AG10803 (cell line): ENCODE measurements at places on chromosomes 11 and 22.

GRCh38 chr11:7444091-7444981 lies 41.0 kb upstream of the OLFML1 start:
- DNase-seq, result no peak

- no peak for DNase-seq
Observed at GRCh38 chr11:5153574-5154431, 754 bp downstream of the OR52A1 start.

DNA sequence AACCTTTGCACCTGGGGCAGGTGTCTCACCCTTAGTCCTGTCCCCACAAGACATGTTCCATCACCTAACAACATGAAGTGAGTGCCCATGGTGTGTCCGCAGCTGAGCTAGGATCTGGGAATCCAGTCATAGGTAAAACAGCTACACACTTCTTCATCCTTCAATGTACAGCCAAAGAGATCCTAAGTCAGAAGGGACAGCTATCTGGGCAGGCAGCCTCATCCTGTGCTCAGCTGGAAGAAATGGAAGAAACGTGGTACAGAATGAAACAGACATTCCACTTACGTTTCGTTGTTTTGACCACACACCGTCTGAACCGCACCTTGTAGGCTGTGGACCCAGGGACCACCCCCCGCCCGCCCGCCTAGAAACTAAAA lies 30.8 kb downstream of the PDGFB start:
- DNase-seq, result no peak

GRCh38 chr22:26302726-26303125 lies 126.3 kb upstream of the ASPHD2 start:
- DNase-seq, result no peak

GRCh38 chr22:42190274-42190673 lies 59.7 kb upstream of the CYP2D6 start:
- DNase-seq, result peak; percentile 36

GRCh38 chr11:74443071-74443864 lies 24.1 kb downstream of the KCNE3 start:
- DNase-seq, result no peak

- DNase-seq, result no peak
Observed at GRCh38 chr22:44159811-44160210, 20.9 kb upstream of the PARVG start.

- no peak for DNase-seq
Observed at GRCh38 chr22:30265823-30266444, 717 bp downstream of the OSM start.

DNA sequence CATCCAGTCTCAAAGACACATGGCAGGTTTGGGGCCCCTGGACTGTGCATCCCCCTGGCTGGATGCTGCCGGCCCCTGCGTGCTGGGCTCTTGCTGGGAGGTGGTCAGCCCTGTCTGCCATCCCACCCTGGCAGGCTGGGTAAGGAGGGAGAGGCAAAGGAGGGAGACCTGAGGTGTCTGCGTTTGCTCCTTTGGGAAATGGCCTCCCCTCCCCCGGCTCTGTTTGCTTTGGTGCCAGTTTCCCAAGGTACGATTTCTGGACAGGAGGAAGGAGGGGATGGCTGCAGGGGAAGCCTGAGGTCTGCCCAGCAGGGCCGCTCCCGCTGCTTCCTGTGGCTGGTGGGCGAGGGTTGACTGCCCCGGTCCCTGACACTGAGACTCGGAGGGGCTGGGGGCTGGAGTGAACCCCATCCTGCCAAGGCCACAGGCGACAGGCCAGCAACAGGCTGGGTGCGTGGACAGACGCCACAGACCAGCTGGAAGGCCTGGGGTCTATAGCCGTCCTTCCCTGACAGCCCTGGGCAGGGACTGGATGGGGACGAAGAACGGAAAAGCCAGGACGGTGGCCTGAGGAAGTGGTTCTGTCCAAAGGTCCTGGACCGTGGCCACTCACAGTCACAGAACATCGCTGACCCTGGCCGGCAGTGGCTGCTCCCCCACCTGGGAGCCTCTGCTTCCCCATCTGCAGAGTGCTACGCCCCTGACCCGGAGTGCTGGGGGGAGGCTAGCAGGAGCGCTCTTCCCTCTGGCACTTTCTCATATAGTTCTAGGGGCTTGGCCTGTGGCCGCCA lies 38.0 kb downstream of the OSBPL5 start:
- DNase-seq, result no peak

- DNase-seq, result no peak
Observed at GRCh38 chr11:3090096-3090901, 33.1 kb upstream of the CARS1 start.

DNA sequence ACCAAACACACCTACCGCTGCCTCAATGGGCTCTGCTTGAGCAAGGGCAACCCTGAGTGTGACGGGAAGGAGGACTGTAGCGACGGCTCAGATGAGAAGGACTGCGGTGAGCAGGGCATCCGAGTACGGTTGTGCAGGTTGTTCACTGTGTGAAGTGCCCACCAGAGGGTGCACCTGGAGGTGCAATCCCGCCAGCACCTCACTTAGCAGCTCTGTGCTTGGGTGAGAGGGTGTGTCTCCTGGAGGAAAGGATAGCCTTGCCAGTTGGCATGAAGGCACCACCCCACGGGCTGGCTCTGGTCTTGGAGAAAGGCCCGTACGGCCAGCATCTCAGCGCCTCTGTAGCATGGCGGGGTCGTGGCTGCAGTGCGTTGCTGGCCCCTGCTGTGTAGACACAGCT lies 39.4 kb downstream of the ST14 start:
- DNase-seq, result no peak

- DNase-seq, result peak; percentile 15
Observed at GRCh38 chr11:111063726-111064517, 181.6 kb upstream of the POU2AF2 start.

DNA sequence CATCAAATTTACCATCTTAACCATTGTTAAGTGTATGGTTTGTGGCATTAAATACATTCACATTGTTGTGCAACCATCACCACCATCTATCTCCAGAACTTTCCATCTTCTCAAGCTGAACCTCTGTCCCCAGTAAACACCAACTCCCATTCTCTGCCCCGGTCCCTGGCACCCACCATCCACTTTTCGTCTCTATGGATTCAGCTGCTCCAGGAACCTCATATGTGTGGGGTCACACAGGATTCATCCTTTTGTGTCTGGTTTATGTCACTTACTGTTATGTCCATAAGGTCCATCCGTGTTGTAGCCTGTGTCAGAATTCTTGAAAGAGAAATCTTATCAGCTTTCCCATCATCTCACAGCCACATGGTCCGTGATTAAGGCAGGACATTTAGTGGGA lies 16.3 kb downstream of the TSPAN32 start:
- DNase-seq, result no peak

DNA sequence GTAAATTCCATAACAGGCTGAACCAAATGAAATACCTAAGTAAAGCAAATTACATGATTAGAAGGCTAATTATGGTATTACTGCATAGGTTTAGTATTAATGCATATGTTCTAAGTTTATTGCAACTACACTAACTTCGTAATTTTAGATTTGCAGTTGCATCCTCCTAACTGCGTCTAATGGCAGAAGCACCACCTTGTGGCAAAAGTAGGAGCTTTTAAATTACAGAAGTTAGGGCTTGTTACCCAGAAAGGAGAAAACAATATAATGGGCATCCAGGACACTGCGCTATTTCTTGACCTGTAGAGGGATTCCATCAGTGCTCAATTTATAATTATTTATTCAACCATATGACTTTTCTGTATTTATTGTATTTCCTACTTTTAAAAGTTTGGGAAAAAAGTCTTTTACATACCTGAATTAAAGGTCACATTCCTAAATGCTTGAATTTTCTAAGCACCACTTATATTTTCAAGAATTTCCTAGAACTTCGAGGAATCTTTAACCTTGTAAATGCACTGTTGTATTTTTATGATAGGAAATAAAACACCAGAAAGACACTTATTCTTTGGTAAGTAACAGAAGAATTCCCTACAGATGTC lies 16.3 kb upstream of the GPR83 start:
- DNase-seq, result peak; percentile 52

- DNase-seq, result no peak
Observed at GRCh38 chr22:29718949-29719898, 579 bp upstream of the CABP7 start.

DNA sequence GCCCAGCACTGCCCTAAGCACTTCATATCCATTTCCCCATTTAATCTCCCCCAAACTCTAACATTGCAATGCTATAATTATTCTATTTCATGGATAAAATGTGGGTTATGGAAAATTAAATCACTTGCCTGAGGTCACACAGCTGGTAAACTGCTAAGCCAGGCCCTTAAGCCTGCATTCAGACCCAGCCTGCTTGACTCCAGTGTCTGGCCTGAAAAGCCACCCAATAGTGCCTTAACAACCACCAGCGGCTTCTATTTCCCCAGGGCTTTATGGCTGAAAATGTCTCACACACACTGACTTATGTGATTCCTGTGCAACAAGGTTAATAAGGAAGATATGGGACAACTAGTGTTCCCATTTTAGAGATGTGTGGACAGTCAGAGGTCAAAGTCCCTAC lies 178.5 kb upstream of the SNX19 start:
- no peak for DNase-seq

DNA sequence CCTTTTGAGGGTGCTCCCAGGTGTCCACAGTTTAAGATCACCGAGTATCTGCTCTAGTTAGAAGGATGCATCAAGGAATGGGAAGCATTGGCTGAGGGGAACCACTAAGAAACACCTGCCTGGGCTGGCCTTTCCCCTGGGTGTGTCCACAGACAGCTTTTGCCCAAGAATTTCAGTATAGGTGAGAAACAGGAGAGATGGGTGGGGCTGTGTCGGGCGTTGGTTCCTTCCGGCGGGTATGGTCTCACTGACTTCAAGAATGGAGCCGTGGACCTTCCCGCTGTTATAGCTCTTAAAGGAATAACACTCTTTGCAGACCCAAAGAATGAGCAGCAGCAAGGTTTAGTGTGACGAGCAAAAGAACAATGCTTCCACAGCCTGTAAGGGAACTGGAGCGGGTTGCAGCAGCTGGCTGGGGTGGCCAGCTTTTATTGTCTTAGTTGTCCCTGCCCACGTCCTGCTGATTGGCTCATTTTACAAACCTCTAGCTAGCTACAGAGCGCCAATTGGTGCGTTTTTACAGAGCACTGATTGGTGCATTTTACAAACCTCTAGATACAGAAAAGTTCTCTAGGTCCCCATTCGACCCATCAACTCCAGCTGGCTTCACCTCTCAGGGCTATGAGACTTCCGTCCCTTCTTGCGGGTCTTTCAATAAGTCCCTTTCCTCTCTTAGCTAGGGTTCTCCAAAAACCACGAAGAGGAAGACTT lies 2.4 kb downstream of the FADS1 start:
- peak; percentile 18 for DNase-seq

DNA sequence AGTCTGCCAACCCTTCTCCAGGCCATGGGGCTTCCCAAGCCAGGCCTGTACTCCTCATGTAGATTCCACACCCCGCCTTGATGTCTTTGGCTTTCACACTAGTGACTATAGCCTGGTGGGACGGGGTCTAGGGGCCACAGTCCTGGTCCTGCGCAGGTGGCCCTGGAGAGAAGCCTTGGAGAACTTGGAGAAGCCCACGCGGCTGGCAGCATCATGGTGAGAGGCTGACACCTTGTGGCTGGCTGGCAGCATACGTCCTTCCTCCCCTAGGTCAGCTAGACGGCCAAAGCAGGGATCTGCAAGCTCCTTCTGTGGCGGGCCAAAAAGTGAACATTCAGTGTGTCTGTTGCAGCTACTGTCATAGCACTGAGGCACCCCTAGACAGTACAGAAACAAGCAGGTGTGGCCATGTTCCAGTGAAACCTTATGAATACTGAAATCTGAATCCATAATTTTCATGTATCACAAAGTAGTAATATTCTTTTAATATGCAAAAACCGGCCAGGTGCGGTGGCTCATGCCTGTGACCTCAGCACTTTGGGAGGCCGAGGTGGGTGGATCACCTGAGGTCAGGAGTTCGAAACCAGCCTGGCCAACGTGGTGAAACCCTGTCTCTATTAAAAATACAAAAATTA lies 42.0 kb downstream of the FAM83F start:
- peak; percentile 77 for DNase-seq

DNA sequence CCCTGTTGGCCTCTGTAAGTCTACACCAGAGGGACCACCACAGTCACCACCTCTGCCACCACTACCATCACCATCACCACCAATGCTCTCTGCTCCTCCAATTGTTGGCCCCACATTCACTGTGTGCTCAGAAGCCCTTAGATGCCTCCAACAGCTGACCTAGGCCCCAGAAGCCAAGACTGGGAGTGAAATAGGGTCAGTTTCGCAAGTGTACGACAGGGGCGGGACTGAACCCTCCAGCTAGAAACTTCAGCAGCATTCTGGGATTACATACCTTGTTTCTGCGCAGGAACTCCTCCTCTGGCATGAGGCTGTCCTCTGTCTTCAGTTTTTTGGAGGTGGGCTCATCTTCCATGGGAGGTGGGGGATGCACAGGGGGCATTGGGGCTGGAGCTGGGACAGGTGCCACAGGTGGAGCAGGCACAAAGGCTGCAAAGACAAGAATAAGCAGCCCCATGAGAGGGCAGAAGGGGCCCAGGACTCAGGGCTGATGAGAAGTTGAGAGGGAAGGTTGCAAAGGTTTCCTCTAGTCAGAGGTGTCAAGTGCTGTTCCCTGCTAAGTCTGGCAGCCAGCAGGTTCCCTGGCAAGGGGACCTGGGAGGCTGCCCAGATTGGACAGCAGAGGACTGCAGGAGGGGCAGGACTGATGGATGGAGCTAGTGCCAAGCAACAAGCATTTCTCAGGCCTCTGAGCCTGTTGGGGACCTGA lies 10.2 kb upstream of the TBC1D10A start:
- no peak for DNase-seq

GRCh38 chr11:121055076-121055475 lies 31.2 kb downstream of the TBCEL start:
- no peak for DNase-seq

- DNase-seq, result no peak
Observed at GRCh38 chr22:39360674-39361413, 11.1 kb downstream of the SYNGR1 start.

- DNase-seq, result no peak
Observed at GRCh38 chr11:46381819-46382645, 563 bp downstream of the MDK start.

DNA sequence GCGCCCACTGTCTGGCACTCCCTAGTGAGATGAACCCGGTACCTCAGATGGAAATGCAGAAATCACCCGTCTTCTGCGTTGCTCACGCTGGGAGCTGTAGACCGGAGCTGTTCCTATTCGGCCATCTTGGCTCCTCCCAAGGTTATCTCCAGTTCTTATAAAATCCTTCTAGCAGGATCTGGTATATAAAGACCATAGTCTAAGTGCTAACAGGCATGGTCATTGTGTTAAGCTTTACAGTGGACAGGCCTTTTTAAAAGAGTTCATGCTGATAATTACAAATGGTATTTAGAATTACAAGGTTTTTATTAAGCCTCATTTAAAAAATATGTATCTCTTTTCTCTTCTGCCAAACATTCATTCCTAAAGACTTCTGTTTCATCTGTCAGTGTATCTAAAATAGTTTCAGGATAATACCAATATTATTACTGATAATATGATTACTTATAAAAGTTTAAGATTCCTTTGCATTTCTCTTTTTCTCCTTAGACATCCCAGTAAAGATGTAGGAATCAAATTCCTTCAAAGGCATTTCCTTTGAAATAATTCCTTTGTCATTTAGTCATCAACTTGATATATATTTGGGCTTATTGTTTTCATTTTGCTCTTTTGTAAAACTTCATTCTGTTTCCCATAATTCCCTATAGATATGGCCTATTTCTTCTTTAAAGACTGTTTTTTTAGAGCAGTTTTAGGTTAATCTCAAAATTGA lies 20.7 kb downstream of the DDX10 start:
- peak; percentile 28 for DNase-seq
